ENCODE measurements at places on chromosomes 12 and 14.

- no peak for DNase-seq
Measured at GRCh38 chr12:52202361-52203078, 10.7 kb upstream of the KRT80 start.

DNA sequence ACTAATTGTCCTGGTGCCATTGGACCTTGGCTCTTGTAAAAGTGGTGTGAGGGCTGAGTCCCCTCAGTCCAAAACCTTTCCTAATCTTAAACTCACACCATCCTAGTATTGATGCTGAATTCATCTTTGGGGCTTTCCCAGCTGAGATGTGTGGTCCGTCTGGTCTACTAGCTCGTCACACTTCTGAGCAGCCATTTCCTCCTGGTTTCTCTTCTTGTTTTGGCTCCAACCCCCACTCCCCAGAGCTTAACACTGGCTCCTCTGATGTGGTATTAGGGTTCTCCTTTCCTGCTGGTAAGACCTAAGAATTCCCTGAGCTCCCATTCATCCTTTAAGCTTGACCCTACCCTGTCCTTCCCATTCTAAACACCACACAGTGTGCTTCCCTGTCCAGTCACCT is 900.6 kb downstream of the VRK1 start:
- peak; percentile 34 for DNase-seq

GRCh38 chr12:50004696-50005095 is 20.6 kb downstream of the RACGAP1 start:
- no peak for DNase-seq

GRCh38 chr12:117692512-117692911 is 276.3 kb downstream of the KSR2 start:
- no peak for DNase-seq

- no peak for DNase-seq
Measured at GRCh38 chr14:45651890-45652289, 398.9 kb upstream of the MIS18BP1 start.

GRCh38 chr14:105941226-105942166 is 415.1 kb downstream of the TMEM121 start:
- DNase-seq = no peak

DNA sequence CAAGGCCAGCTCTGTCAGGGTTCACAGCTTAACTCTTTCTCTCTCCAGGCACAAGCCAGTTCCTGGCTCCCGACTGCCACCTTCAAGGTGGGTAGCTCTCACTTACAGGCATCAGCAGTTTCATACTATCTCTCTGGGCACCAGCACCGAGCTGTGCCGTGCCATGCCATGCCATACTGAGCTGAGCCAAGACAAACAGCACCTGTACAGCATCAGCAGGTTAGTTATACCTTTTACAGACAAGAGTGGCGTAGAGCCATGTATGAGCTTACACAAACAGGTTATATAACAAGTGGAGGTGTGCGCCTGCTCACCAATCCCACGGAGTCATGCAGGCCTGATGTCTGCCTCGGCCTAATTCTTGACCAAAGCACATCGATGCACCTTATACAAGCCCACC is 1098.7 kb downstream of the AACS start:
- no peak for DNase-seq

- DNase-seq = peak; percentile 55
Measured at GRCh38 chr14:51873221-51873893, 12.9 kb downstream of the GNG2 start.

DNA sequence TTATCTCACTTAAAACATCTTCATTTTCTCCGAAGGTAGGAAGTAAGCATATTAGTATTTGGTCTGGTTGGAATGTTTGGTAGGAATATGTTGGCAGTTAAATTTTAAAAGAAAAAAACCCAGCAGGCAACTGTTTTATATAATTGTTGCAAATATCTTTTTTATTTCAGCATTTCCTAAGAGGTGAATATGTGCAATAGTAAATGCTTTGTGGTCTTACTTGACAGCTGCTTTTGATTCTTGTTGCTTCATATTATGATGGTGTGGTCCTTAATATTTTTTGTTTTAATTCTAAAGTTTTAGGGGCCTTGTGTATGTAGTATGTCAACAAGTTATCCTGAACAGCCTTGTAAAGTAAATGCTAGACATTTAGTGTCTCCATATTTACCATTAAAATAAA is 6.3 kb downstream of the TRAFD1 start:
- DNase-seq = no peak

- DNase-seq = no peak
Measured at GRCh38 chr14:75464626-75465025, 36.8 kb downstream of the JDP2 start.

- no peak for DNase-seq
Measured at GRCh38 chr12:95763809-95764253, 26.7 kb downstream of the NTN4 start.

DNA sequence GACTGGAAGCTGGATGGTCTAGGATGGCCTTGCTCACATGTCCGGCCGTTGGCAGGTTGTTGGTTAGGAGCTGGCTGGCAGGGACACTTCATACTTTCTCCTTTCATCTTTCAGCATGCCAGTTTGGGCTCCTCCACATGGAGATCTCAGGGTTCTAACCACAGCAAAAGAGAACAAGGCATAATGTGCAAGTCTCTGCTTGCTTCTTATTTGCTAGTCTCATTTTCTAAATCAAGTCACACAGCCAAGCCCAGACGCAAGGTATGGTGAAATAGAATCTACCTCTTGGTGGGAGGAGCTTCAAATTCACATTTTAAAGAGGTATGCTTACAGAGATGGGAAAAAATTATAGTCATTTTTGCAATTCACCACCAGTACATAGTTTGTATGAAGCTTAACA is 69.1 kb upstream of the NAP1L1 start:
- DNase-seq = no peak

DNA sequence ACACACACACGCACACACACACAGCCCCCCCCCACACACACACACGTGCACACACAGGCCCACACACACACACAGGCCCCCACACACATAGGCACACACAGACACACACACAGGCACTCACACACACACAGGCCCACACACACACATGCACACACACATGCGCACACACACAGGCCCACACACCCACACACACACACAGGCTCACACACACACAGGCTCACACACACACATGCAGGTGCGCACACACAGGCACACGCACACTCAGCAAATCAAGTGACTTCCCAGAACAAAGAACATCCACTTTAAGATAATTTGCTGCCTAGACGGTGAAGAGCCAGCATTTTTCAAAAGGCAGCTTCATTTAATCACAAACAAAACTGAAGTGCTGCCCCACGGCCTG is 78.5 kb upstream of the FBRSL1 start:
- no peak for DNase-seq

All from CD4-positive, alpha-beta T cell treated with Interleukin-6 at 100 ng/mL for 8 hours (primary cell).